Aorta (tissue), 5 donors: ENCODE measurements at places on chromosomes 3 and 15.

GRCh38 chr3:39278616-39278935, 1.3 kb downstream of the CX3CR1 start:
- H3K4me3 ChIP-seq: no peak overlapping the region
- no peaks in the 10 kb centered on the region for H3K27me3 ChIP-seq
- DNase-seq: no peak
- H3K4me1 ChIP-seq: no peaks in the 10 kb centered on the region
- no peak overlapping the region for H3K27ac ChIP-seq

DNA sequence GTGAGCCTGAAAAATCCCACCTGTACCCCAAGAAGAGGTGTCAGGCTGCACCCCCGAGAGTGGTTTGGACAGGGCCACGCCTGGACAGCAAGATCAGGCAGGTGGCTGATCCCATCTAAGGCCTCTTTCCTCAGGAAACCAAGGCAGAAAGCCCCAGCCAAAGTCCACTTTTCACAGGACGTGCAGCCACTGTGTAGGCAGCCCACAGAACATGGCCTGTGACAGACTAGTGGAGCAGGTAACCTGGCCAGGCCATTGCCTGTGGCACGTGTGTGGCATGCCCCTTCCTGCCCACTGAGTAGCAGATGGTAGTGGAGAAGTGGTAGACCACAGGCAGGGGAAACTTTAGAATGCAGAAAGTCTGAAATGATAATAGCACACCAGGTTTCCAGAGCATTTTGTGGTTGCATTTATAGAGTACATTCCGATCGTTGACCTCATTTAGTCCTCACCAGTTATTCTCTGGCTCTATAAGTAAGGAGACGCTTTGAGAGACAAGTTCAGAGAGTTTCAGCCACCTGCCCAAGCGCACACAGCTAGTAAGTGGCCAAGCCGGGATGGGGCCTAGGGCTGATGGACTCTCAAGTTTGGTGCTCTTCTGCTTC, 68.7 kb downstream of the AAGAB start:
- H3K36me3 ChIP-seq: no peaks in the 10 kb centered on the region
- H3K27me3 ChIP-seq: no peaks in the 10 kb centered on the region
- DNase-seq: no peak
- H3K27ac ChIP-seq: peak overlapping the region; percentile 81
- H3K4me1 ChIP-seq: no peaks in the 10 kb centered on the region
- no peak overlapping the region for H3K4me3 ChIP-seq

DNA sequence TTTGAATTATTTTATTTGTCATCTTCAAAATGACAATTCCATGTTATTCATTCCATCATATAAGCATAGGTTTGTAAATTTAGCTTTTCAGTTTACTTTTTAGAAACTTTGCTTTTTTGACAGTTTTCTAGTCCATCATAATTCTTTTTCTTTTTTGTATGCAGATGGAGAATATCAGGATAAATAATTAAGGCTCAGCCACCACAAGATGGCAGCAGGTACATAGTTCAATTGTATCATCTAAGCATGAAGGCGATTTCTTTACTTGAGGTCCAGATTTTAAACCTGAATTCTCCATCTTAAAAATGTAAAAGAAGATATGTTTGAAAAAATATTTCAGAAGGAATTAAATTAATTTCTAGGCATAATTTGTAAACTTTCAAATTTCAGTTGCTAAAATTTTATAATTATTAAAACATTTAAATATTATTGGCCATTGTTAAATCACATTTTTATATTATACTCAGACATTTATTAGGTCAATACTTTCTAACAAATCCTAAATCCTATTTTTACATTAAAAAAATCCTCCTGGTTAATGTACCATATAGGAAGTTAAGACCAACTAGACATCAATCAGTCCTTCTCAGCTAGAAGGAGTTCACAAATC, 15.1 kb downstream of the PLSCR5 start:
- no peaks in the 10 kb centered on the region for H3K27me3 ChIP-seq
- H3K4me3 ChIP-seq: no peak overlapping the region

DNA sequence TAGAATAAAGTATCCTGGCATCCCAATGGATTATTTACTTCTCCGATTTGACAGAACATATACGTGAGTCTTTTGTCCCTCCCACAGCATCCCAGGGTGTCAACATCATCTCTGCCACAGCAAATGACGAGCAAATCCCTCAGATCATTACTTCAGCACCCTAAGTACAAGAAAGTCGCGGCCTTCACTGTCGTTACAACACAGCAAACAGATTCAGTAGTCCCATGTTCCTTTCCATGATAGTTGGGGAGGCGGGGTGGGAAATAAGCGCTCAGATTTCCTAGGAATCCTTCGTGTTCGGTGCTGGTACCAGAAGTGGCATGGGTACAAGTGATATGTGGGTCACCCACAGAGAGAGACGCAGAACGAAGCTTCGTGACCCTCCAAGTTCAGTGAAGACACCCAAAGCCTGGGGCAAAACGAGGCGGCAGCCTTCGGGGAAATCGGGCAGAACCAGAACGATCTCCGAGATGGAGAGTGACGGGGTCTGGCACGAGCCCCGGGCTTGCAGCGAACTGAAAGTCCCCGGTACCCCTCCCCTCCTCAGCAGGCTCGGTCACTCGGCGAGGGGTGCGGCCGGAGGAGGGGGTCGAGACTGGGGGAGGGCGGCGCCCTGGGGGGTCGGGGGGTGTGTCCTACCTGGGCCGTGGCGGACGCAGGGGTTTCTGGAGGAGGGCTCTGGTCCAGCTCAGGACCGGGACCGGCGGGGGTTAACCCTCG, 619 bp downstream of the TTBK2 start:
- no peaks in the 10 kb centered on the region for H3K36me3 ChIP-seq
- H3K27ac ChIP-seq: peak overlapping the region; percentile 48
- H3K27me3 ChIP-seq: no peaks in the 10 kb centered on the region
- H3K4me1 ChIP-seq: no peaks in the 10 kb centered on the region
- DNase-seq: peak; percentile 82
- peak overlapping the region; percentile 86 for H3K4me3 ChIP-seq
